ENCODE measurements at places on chromosomes 2 and 18.
A peak's percentile ranks its signal among the peaks of the same experiment; 100 is the strongest.

GRCh38 chr2:102489646-102490045 lies 16.6 kb downstream of the SLC9A4 start:
- DNase-seq, result no peak

- DNase-seq, result no peak
Measured at GRCh38 chr2:240965296-240965904, 33.0 kb upstream of the SNED1 start.

GRCh38 chr2:19046986-19047780 lies 311.2 kb downstream of the OSR1 start:
- DNase-seq, result peak; percentile 13

DNA sequence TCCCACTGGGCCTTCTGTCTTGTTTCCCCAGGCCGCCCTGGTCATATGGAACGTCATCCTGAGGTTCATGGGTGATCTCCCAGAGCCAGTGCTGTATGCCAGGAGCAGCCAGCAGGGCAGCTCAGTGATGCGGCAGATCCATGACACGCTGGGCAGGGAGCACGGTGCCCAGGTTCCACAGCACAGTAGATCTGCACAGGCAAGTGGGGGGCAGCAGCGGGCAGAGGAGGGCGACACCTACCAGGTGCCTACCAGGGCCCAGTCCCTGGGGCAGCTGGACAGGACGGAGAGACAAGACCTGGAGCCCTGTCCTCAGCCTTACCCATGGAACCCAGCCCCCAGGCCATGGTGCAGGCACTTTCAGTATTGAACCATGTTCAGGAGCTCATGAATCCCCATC lies 36.1 kb upstream of the GPR17 start:
- DNase-seq, result no peak

DNA sequence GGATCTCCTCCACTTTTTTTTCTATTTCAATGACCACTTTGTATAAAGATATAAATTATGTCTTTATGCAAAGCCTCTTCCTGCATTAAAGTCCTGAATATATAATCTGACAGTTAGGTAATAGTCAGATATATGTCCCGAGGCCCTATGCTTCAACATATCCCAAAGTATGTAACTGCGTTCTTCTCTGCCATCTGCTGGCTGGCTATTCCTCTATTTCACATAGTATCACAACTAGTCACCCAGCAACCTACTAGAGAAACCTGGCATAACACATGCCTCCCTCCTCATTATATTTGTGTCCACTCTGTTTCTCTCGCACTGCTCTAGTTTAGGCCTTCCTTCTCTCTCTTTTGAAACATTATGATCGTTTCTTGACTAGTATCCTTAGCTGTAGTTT lies 640.8 kb downstream of the DPP10 start:
- no peak for DNase-seq

DNA sequence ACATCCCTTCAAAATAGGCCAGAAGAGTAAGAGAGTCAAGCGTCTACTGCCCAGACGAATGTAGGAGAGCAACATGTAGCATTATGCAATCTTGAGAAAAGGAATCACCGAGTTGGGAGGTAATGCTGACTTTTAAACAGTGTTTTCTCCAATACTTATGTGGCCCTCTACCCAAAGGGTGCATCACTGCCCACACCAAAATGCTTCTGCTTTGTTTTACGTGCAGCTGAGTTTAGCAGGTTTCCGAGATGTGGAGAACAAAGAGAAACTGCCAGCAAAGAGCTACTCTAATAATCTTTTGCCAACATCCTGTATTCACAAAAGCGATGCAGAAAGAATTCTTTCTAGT lies 63.4 kb upstream of the ZEB2 start:
- no peak for DNase-seq

GRCh38 chr2:30666266-30666874 lies 140.9 kb downstream of the CAPN13 start:
- no peak for DNase-seq

DNA sequence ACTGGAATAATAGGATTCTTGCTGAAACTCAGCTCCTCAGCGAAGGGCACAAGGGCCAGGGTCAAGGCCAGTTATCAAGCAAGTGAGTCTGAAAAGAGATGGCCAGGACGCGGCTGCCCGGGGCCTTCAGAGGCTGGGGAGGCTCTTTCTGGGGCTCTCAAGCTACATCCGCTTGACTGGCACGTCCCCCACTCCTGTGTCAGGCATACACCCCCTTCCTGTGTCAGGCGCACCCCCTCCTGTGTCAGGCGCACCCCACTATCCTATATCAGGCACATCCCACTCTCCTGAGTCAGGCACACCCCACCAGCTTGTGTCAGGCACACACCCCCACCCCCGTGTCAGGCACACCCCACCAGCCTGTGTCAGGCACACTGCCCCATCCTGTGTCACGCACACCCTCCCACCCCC lies 91.8 kb downstream of the TPO start:
- DNase-seq, result no peak

- no peak for DNase-seq
Measured at GRCh38 chr2:70456585-70457495, 96.8 kb downstream of the TGFA start.

GRCh38 chr2:179898873-179899272 lies 37.5 kb upstream of the ZNF385B start:
- peak; percentile 8 for DNase-seq

GRCh38 chr18:10519366-10519765 lies 6.5 kb upstream of the NAPG start:
- DNase-seq, result no peak

DNA sequence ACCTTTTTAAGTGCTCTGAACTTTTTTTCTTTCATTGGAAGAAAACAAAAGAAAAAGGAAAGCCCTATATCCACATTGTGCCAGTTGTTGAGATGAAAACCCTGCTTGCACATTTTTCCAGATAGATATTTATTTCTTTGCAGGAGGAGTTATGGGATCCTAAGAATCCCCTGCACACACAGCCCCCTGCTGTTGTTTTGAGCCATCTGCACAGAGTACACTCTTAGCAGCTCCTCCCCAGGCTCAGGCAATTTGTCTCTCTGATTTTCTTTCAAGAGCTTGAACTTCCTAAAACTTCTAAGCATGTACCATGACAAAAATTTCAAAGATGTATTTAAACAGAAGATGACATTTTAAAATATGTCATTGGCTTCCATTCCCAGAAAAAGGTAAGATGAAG lies 436.9 kb downstream of the METTL4 start:
- DNase-seq, result no peak

DNA sequence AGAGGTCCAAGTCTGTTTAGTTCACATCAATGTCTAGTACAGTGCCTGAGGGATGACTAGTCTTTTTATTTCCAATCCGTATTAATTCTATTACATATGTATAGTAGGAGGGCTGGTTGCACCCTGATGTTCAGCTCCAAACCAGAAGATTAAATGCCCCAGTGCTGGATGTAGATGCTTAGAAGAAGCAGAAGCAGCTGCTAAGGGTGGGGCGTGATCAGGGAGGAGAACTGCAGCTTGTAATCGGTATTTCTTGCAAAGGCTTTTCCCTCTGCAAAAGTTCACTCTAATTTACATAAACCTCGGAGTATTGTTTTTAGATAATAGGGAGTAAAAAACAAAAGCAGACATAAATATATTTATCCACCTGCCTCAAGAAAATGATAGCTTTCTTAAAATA lies 145.3 kb upstream of the ITGA4 start:
- no peak for DNase-seq
